ENCODE measurements at places on chromosomes 4 and X.

DNA sequence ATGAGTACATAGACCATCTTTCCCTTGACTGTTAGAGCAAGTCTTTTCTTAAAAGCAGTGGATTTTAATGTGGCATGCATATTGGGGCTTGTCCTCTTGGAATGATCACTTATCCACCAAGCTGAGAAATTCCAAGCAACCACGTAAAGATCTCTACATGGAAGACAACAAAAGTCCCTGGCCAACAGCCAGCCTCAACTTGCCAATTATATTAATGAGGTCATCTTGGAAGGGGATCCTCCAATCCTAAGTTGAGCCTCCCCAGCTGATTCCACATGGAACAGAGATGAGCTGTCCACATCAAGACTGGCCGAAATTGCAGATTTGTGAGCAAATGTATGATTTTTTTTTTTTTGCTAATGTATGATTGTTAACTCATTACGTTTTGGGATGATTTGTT, 20.6 kb upstream of the FTHL17 start:
- no peak for DNase-seq

GRCh38 chrX:10470009-10470408, 150.4 kb downstream of the MID1 start:
- DNase-seq: no peak

- DNase-seq: no peak
Measured at GRCh38 chrX:118688935-118689334, 38.5 kb upstream of the IL13RA1 start.

DNA sequence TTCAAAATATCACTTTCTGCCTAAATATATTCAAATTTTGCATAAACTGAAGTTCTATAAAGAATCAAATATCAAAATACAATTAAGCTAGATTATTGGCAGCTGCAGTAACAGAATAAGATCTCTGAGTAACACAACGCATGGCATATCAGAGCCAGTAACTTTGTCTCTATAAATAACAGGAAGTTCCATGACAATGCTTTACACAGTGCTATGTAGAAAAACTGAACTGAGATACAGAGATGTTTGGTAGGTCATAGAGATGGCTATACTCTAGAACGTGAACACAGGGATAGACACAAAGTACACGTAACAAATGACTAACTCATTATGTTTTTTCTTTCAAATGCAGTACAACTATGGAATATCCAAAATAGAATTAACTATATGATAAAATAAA, 18.2 kb downstream of the UBE2D3 start:
- DNase-seq: no peak

DNA sequence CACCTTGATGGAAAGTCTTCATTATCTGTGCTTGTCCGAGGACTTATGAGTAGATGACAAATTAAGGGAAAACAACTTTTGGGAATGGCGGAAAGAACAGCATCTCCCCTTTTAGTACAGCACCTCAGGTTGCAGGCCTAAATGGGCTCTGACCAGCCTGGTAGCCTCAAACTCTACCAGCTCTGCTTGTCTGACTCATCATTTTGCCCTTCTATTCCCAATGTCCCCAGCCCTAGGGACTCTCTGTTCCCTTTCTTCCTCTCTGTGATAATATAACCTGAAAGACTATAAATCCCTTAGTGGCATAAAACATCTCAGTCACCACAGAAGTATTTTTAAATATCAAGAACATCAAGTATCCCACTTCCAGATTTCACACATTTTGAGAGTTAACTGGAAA, 121.9 kb downstream of the THOC2 start:
- no peak for DNase-seq
